ENCODE measurements at places on chromosomes 16 and 17. TPM values are rescaled to one million over a fixed set of nuclear protein-coding genes. Genes with fewer than 3 reads are reported as not detected.
A peak's percentile ranks its signal among the peaks of the same experiment; 100 is the strongest.

The TMC8 gene
- total RNA-seq = 105 TPM

DNA sequence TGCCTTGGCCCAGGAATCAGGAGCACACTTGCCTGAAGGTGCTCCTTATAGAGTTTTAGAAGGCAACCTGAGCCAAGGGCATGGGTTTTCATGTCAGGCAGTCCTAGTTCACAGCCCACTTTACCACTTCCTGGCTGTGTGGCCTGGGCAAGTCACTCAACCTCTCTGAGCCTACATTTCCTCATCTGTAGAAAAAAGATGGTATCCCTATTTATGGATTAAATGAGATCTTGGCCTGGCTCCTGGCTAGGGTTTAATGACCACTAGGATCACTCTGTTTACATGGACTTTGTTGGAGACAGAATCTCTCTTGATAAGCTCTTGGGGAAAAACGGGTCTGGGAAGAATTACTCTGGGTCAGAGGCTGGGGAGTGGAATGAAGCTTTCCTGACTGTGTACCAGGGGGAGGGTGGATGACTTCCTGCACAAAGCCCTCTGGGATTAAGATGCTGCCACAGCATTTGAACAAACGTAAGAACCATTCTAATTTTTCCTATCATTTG lies 2.3 kb downstream of the MT2A start:
- no peak for DNase-seq

DNA sequence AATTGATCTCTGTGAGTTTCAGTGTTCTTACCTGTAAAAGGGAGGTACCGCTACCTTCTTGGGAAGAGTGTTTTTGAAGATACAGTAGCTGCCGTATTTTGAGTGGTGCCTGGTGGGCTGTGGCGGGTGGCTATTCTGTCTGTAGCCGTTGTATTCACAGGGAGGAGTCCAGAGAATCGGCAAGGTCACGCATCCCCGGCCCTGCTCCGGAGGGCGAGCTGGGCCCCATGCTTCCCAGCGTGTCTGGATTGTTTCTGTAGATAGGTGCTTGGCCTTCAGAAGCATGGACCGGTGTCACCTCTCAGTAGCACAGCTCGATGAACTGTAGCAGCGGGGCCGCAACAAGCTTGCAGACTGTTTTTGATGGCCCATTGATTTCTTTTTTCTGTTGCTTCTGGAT lies 295.6 kb downstream of the CPPED1 start:
- DNase-seq = no peak

The UMOD gene
- total RNA-seq = not detected

- peak; percentile 86 for DNase-seq
Measured at GRCh38 chr17:65121916-65122806, 15.0 kb upstream of the RGS9 start.

All from activated naive CD4-positive, alpha-beta T cell treated with anti-CD3 and anti-CD28 coated beads for 36 hours (primary cell).